ENCODE measurements at places on chromosomes 13 and 19.

- no peak for DNase-seq
Measured at GRCh38 chr19:14826006-14826405, 9.0 kb downstream of the OR7A5 start.

DNA sequence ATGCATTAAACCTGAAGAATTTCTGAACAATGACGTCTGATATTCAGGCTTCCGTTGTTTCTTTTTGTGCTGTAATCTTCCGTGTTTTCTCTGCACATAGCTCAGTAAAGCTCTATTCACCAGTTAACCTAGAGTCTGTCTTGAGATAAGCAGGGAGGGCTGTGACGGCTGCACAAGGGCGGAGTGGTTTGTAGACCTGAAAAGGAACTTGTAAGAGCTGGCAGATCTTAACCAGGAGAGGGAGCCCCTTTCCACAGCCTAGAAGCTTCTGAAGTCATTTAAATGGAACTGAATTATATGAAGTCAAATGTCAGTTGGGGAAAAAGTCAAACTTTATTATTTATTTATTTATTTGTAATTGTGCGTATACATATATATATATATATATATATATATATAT lies 27.5 kb downstream of the DPRX start:
- peak; percentile 2 for DNase-seq

DNA sequence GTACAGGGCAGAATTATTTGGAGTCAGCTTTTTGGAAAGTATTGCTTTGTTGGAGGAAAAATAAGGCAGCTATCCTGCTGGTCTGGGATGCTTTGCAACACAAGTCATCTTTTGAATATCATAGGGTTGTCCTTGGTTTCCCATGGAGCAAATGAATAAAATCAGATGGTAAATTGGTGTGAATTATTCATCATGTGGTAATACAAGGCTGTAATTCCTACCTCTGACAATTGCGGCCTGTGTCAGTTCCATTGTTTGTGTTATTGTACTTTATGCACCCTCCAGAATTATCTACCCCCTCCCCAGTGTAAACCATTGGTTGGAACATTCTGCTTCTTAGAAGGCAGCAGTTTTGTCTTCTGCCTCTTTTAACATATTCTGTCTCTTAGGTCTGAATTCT lies 46.2 kb downstream of the RNASEH2B start:
- no peak for DNase-seq

DNA sequence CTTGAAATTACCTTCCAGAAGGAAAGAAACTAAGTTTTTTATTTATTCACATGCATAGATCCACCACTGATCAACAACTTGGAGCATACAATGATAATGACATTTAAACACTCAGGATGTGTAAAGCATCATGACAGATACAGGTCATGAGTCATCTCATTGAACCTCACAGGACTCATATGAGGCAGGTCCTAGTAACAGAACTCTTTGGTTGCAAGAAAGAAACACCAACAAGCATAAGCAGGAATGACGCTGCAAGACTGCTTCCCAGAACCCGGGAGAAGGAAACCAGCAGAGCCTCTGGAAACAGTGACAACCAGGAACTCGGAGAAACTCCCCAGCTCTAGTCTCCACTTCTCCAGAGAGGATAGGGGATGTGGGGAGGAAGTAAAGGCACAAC lies 60.8 kb upstream of the IPO5 start:
- DNase-seq = no peak

GRCh38 chr19:4537953-4538600 lies 1.8 kb downstream of the LRG1 start:
- no peak for DNase-seq

DNA sequence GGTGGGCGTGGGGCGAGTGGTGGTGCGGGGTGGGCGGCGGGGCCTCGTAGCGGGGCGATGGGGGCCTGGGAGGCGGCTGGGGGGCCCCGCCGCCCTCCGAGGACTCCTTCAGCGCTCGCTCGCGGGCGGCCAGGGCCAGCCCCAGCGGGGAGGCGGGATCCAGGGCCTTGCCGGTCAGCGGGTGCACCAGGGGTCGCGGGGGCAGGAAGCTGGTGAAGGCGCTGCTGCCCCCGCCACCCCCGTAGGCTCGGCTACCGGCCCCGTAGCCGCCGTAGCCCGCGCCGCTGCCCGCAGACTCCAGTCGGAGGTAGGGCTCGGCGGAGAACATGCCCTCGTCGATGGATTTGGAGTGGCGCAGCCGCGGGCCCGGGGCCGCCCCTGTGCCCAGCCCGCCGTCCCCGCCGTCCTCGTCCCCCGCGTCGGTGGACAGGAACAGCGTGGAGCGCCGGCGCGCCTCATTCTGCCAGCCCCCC lies 18.6 kb downstream of the C19orf81 start:
- DNase-seq = no peak

DNA sequence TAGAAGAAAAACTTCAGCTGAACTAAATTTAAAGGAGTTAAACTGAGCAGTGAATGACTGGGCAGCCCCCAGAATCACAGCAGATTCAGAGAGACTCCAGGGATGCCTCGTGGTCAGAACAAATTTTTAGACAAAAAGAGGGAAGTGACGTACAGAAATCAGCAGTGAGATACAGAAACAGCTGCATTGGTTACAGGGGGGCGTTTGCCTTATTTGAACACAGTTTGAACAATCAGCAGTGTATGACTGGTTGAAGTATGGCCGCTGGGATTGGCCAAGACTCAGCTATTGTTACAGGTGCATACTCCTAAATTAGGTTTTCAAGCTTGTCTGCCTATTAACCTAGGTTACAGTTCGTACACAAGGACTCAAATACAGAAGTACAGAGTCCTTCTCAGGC lies 2.2 kb upstream of the SPRYD7 start:
- DNase-seq = peak; percentile 49

DNA sequence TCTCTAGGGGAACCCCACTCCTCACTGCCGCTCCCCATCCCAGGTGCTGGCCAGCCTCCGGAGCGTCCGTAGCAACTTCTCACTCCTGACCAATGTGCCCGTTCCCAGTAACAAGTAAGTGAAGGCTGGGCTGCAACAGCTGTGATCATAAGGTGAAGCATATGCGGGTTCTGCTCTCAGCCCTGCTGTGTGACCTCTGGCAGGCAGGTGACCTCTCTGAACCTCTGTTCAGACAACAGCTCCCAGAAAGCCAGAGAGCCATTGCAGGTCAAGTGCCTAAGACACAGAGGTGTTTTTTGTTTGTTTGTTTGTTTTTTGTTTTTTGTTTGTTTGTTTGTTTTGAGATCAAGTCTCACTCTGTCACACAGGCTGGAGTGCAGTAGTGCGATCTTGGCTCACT lies 28.7 kb downstream of the PDE4A start:
- no peak for DNase-seq

DNA sequence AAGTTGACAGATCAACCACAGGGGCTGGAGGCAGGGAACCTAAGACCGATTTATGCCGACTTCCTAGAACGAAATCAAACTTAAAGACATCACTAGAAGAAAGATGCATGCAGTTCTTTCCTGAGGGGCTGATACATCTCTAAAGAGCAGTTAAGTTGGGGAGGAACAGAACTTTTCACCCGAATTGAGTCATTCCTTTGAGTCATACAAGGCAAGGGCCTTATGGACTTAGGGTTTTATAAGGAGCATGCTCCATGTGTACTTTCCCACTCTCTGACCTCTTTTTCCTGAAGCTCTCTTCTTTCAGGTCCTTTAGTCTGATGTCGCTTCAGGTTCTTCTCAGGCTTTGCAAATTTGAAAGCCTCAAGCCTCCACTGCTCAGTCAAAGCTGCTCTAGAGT lies 7.9 kb upstream of the FBXL3 start:
- DNase-seq = peak; percentile 47

- DNase-seq = no peak
Measured at GRCh38 chr19:948842-949496, 23.1 kb downstream of the ARID3A start.

- no peak for DNase-seq
Measured at GRCh38 chr19:35545855-35546381, 492 bp downstream of the TMEM147 start.

DNA sequence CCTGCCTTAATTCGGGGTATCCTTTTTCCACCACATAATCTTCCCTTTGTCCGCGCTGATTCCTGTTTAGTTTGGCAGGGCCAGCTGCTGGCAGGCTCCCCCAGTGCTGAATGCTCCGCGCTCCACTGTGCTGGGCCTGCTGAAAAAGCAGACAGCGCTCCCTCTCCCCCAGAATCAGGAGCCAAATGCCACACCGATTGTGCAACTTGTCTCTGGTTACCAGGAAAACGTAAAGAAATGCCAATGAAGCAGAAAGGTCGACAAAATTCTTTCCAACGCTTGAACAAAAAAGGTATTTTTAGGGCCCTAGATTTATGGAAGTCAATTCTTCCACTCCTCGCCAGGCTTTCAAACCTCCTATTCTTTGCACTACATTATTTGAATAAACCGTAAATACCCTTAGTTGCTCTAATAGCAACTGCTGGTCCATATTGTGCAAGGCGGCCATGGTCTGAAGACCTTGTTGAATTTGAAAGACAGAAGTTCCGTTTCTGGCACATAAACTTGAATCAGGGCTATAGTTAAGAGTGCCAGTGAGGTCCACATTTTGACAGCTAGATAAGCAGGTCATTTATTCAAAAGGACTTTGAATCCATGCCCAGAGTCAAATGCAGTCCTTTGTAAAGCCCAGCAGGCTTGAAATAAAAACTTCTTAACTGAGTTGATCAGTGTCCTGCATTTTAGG lies 206.7 kb upstream of the RFC3 start:
- DNase-seq = no peak

GRCh38 chr19:13090511-13091231 lies 12.0 kb downstream of the LYL1 start:
- no peak for DNase-seq

DNA sequence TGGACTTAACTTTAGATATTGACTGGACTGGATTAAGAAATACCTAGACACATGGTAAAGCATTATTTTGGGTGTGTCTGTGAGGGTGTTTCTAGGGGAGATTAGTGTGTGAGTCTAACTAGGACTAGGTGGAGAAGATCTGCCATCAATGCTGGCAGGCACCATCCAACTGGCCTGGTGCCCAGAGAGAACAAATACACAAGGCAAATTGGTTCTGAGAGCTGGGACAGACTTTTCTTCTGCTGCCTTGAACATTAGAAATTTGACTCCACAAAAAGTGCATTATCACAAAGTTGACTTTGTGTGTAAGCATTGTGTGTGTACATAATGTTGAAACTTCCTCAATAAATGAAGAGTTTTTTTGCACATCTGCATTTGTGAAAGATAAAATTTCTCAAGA lies 522.1 kb downstream of the SUCLA2 start:
- no peak for DNase-seq

DNA sequence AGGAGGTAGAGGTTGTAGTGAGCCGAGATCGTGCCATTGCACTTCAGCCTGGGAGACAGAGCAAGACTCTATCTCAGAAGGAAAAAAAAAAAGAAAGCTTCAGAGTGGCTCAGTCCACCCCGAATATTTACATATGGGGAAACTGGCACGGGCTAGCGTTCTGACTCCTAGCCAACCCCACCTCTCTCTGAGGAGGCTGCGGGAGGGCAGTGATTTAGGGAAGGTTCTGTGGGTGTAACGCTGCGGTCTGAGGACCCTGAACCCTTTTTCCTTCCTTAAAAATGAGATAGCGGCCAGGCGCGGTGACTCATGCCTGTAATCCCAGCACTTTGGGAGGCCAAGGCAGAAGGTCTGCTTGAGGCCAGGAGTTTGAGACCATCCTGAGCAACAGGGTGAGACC lies 5.0 kb downstream of the LRRC25 start:
- DNase-seq = peak; percentile 90

DNA sequence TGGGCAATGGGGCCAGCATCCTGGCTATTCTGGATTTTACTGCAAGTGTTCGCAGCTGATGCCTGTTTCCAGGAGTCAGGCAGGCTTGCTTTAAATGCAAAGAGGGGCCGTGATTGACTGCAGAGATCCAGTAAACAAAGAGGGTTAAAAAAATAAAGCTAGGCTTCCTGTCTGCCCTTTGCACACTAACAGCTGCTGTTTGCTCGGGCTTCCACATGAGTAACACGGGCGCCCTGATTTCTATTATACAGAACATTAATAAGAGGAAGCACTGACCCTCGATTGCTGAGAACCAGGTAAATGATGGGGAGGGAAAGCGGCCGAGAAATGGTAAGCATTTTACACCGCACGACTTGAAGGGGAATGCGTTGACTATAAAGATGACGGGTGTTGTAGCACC lies 254.2 kb upstream of the ZNF507 start:
- no peak for DNase-seq

DNA sequence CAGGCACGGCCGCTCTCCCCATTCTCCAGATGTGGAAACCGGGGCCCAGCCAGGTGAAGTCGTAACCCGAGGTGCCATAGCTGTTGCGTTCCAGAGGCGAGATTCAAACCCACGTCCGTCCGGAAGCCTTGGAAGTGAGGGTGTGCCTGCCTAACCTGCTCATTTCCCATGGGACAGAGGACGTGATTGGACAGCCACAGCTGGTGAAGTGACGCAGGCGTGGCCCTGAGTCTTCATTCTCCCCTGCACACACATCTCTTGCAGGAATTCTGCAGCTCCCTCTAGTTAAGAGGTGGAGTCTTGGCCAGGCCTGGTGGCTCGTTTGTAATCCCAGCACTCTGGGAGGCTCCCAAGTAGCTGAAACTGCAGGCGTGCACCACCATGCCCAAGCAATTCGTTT lies 16.8 kb downstream of the MEIS3 start:
- DNase-seq = no peak

DNA sequence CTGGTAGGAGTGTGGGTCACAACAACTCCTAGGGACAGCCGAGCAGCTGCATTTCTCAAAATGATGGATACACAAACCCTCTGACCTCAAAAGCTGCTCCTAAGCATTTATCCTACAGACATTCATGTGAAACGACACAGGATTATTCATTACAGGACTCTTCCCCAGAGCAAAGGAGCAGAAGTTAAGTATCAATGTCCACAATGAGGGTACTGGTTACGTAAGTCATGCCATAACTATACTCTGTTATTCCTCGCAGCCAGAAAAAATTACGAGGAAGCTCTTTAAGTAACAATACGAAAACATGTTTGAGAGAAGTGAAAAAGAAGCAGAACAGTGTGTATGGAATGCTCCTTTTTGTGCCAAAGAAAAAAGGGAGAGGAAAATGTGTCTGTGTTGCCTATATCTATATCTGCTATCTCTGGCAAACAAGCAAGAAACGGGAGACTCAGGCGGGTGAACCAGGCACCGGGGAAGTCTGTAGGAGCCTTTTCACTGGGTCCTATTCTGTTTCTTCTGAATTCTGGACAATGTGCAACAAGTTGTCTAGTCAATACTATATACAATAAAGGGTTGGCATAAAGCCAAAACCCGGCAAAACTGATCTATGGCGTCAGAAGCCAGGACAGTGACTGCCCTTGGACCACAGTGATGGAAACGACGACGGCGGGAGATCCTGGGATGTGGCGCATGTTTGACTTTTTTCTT lies 1.3 kb downstream of the ISOC2 start:
- peak; percentile 8 for DNase-seq
